ENCODE measurements at places on chromosomes 12 and 14. TPM values are rescaled to one million over a fixed set of nuclear protein-coding genes. Genes with fewer than 3 reads are reported as not detected.

Gene TSHR
- 0.08 TPM for total RNA-seq

DNA sequence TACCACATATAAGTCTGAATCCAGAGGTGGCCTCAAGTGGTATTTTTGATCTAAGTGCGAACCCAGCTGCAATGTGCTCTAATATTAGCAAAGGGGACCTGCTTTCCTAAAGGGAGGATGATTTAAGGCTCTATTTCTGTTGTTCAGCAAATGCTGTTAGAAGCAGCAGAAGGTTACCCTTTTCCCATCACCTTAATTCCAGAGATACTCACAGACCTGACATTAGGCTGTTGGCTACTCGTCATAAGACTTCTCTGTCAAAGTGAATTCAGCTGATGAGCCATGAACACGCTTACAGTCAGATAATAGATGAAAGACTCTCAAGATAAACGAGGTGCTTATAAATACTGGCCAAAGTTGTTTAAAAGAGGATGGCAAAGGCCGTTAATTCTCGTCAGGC, 308.7 kb upstream of the DDHD1 start:
- peaks cover 32% of the 10 kb centered on the region for H3K4me1 ChIP-seq
- no peak overlapping the region for H3K4me3 ChIP-seq
- no peak overlapping the region for H3K27ac ChIP-seq
- no peaks in the 10 kb centered on the region for H3K36me3 ChIP-seq
- no peak for DNase-seq

GRCh38 chr12:89187507-89187906, 164.8 kb downstream of the DUSP6 start:
- no peak overlapping the region for H3K27ac ChIP-seq
- no peaks in the 10 kb centered on the region for H3K27me3 ChIP-seq
- H3K4me3 ChIP-seq = no peak overlapping the region
- DNase-seq = no peak

DNA sequence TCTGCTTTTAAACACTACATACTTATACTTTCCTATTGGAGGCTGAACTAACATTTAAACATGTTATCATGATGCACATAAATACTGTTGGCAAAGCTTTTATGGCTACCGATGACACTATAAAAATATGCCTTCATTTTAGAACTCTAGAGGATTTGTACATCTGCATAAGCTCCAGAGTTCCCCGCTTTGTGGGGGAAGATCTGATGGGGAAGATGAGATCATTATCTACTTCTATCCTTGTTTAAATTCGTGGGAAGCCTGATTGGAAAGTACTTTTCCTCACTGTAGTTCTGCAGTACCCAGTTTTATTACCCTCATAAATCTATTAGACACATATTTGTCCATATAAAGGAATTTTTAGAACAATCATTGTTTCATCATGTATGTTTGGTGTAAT, 299.6 kb upstream of the ATP2B1 start:
- no peaks in the 10 kb centered on the region for H3K27me3 ChIP-seq
- H3K27ac ChIP-seq = no peak overlapping the region
- H3K4me1 ChIP-seq = peaks cover 11% of the 10 kb centered on the region
- no peak overlapping the region for H3K4me3 ChIP-seq

DNA sequence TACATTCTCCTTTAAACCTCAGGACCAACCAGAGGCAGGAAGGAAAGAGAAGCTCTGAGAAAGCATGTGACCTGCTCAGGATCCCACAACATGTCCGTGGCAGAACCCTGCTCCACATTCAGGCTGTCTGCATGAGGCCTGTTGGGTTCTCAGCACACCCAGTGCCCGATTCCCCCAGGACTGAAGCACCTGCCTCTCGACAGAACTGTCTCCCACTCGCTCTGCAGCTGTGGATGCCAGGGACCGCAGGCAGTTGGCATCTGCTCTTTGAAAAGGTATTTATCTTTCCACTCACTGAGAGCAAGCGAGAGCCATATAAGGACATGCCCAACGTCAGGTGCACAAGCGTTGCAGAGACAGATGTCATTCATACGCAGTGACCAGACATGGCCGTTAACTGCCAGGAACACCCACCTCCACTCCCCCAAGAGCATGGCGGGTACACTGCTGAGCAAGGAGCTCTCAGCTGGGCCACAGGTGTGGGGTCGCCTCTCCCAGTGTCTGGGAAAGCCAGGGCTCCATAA, 18.9 kb downstream of the PITPNM2 start:
- no peaks in the 10 kb centered on the region for H3K36me3 ChIP-seq
- H3K4me3 ChIP-seq = no peak overlapping the region
- no peak overlapping the region for H3K27ac ChIP-seq
- peaks cover 2% of the 10 kb centered on the region for H3K4me1 ChIP-seq

DNA sequence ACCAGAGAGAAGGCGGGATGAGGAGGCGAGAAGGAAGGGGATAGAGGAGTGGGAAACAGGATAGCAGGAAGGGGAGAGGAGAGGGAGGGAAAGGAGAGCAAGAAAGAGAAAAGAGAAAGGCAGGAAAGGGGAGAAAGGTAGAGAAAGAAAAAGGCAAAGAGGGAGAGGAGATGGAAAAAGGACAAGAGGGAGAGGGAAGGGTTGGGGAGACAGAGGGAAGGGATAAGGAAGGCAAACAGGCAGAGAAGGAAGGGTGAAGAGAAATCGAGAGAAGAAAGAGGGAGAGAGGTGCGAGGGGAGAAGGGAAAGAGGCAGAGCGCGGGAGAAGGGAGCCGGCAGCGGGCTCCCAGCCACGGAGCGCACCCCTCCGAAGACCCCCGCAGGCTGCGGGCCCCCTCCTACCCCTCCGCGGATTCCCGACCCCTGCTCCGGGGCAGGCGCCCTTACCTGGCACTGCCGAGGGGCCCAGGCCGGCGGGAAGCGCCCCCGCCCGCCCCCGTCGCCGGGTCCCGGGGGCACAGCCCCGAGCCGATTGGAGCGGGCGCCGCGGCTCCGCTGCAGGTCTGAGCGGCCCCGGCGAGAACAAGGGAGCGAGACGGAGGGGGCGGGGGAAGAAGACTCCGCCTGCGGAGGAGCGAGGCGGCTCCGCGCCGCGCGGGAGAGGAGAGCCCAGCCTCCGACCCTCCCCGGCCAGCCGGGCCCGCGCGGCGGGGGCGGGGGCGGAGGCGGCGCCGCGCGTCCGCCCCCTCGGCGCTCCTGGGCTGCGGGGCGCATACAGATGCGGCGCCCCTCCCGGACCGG, at the start of gene CDH24:
CDH24 (minus strand) TSS at position 565 of the 801 bp plus-strand sequence. CDS start 1,787 bp downstream, outside the sequence.
- H3K4me3 ChIP-seq = peak within 1 kb of the TSS; percentile 87
- peak; percentile 89 for DNase-seq
- no peaks in the 10 kb centered on the region for H3K36me3 ChIP-seq
